Breast epithelium (tissue), 4 donors: ENCODE measurements at places on chromosomes 11 and 22. TPM values are rescaled to one million over a fixed set of nuclear protein-coding genes. Genes with fewer than 3 reads are reported as not detected.

Gene SAA1
- total RNA-seq = 78.1 TPM

Gene SCGB1C1
- total RNA-seq = not detected

Gene DAGLA
- 3.3 TPM for total RNA-seq

DNA sequence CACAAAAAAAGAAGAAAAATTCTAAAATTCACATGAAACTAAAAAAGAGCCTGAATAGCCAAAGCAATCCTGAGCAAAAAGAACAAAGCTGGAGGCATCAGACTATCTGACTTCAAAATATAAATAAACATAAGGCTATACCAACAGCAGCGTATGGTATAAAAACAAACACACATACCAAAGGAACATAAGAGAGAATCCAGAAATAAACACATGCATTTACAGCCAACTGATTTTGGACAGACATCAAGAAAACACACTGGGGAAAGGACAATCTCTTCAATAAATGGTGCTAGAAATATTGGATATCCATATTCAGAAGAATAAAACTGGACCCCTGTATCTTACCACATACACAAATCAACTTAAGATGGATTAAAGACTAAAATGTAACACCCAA is 2.8 kb upstream of the MTMR2 start:
- H3K4me3 ChIP-seq = no peak overlapping the region
- H3K4me1 ChIP-seq = no peaks in the 10 kb centered on the region
- no peaks in the 10 kb centered on the region for H3K27me3 ChIP-seq
- H3K27ac ChIP-seq = no peak overlapping the region
- no peak for DNase-seq
- no peaks in the 10 kb centered on the region for H3K36me3 ChIP-seq

GRCh38 chr22:19959587-19960490 is 18.2 kb upstream of the TXNRD2 start:
- H3K27ac ChIP-seq = peak overlapping the region; percentile 77
- H3K36me3 ChIP-seq = no peaks in the 10 kb centered on the region
- no peaks in the 10 kb centered on the region for H3K27me3 ChIP-seq
- no peak for DNase-seq
- H3K4me3 ChIP-seq = peak overlapping the region; percentile 45

DNA sequence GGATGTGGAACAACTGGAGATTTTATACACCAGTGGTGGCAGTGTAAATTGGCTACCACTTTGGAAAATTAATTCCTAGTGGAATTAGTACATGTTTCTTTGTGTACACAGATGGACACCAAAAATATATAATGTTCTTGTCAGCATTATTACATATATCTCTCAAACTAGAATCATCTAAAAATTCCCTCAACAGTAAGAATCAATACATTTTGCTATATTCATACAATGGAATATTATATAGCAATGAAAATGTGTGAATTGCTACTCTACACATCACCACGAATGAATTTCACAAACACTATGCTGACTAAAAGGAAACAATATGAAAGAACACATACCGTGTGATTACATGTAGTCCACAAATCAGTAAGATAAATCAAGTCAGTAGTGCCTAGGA is 33.9 kb downstream of the CCDC90B start:
- no peaks in the 10 kb centered on the region for H3K4me1 ChIP-seq
- H3K27ac ChIP-seq = no peak overlapping the region
- H3K36me3 ChIP-seq = no peaks in the 10 kb centered on the region
- DNase-seq = no peak
- H3K27me3 ChIP-seq = no peaks in the 10 kb centered on the region
- H3K4me3 ChIP-seq = no peak overlapping the region

DNA sequence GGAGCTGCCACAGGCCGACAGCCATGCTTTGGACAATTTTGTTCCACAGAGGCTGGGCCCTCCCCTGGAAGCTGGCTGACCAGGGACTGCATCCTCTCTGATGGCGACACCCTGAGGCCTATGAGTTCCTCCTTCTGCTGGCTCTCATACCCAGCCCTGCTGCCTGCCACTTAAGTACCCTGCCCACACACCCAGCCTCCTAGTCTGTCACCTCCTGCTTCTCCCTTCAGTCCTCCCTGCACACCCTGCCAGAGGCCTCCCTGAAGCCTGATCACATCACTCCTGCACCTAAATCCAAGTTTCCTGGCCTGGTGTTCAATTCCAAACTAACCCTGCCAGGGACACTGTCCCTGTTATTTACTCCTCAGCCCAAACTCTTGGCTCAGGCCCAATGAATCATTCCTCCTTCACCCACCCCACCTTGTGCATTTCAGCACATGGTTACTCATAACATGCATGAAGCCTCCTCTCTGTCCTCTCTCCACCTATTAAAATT is 136.7 kb upstream of the NECTIN1 start:
- DNase-seq = no peak
- H3K36me3 ChIP-seq = no peaks in the 10 kb centered on the region
- H3K27me3 ChIP-seq = no peaks in the 10 kb centered on the region
- H3K4me3 ChIP-seq = no peak overlapping the region
- no peaks in the 10 kb centered on the region for H3K4me1 ChIP-seq

DNA sequence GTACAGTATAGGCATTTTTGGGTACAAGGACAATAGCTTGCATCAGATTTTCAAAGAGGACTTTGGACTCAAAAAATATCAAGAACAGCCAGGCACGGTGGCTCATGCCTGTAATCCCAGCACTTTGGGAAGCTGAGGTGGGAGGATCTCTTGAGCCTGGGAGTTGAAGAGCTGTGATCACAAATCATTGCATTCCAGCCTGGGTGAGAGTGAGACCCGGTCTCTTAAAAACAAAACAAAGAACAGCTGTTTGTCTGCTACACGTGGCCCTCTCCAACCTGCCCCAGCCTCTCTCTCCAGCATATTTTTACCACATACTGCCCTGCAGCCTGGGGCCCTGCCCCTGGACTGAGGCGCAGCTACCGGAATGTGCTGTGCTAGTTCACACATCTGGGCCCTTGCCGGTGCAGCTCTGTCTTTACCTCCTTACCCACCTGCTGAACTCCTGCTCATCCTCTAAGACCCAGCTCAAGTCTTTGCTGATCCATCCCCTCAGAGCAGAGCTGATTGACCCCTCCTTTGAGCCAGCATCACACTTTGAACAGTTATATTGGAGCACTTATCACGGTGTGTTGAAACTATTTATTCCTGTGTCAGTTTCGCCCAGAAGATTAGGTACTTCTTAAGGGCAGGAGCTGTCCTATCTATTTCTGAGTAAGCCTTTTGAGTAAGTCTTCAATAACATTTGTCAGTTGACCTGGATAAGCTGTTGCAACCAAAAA is 29.4 kb downstream of the GRIK4 start:
- no peak overlapping the region for H3K27ac ChIP-seq
- H3K4me1 ChIP-seq = no peaks in the 10 kb centered on the region
- H3K27me3 ChIP-seq = no peaks in the 10 kb centered on the region
